Stimulated activated CD4-positive, alpha-beta T cell treated with anti-CD3 and anti-CD28 coated beads, Interleukin-2, amount 100 ng/mL, for 4 hours (primary cell): ENCODE measurements at places on chromosomes 6 and 20.

GRCh38 chr6:43842231-43842794 is 72.3 kb downstream of the VEGFA start:
- DNase-seq = no peak

GRCh38 chr6:108463784-108464183 is 96.9 kb upstream of the FOXO3 start:
- DNase-seq = no peak

DNA sequence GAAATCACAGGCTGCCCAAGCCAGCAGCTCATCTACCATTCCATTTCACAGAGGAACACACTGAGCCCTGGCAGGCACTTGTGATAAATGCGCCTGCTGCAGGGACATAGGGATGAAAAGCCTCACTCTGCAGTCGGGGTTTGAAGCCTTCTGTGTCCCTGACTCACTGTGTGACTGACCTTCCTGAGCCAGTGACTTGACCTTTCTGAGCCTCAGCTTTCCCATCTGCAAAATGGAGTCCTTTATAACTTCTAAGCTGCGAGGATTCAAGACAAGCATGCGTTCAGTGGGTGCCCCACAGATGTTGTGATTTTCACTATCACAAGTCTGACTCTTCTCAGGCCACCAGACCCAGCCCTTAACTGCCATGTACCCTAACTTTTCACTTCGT is 5.5 kb downstream of the TGM2 start:
- no peak for DNase-seq

GRCh38 chr20:43963872-43964791 is 49.5 kb downstream of the TOX2 start:
- DNase-seq = peak; percentile 26

- DNase-seq = peak; percentile 35
These were observed 52.8 kb downstream of the MRPL14 start for GRCh38 chr6:44074439-44074812.

DNA sequence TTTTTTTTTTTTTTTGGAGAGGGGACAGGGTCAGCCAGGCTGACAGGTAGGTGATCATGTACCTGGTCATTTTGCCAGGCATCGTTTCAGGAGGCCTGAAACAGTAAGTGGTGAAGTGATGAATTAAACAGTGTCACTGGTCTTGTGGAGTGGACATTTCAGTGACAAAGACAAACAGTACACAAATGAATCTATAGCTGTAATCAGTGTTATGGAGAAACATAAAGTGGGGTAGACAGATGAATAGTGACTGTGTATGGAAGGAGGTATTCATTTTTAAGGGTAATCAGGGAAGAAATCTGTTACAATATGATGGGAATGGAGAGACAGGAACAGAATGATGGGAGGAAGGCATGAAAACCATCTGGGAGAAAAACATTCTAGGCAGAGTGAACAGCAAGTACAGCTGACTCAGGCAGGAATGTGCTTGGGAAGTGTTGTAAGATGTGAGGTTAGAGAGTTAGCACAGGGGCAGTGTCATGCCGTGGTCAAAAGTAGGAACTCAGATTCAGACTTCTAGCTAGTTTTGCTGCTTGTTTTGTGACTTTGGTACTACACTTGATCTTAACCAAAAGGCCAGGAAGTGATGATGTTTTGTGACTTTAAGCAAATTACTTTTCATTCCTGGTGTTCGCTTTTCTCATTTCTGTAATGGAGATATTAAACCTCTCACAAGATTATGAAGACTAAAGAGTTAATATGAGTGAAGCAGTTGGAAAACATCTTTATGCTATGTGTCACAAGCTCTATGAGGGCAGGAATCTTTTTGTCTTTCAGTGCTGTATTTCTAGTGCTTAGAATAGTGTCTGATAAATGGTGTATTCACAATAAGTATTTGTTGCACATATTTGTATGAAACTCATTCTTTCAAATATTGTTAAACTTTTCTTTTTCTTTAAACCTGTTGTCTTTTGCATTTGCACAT is 43.4 kb downstream of the QKI start:
- DNase-seq = no peak

DNA sequence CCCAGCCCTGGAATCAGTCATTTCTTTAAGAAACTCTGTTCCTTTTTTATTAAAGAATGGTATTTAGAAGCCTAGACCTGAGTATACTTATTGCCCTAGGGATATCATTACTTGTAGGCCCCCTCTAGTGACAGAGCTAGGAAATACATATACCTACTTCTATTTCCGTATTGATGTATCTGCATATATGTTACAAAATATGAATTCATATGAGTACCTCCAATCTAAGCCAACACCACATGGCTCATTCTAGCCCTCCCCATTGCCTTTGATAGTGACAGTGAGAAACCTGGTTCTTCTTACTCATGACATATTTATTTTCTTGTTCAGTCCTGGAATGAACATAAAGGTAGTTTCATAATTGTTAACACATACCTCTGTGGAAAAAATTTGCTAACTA is 137.2 kb downstream of the FARS2 start:
- DNase-seq = no peak

DNA sequence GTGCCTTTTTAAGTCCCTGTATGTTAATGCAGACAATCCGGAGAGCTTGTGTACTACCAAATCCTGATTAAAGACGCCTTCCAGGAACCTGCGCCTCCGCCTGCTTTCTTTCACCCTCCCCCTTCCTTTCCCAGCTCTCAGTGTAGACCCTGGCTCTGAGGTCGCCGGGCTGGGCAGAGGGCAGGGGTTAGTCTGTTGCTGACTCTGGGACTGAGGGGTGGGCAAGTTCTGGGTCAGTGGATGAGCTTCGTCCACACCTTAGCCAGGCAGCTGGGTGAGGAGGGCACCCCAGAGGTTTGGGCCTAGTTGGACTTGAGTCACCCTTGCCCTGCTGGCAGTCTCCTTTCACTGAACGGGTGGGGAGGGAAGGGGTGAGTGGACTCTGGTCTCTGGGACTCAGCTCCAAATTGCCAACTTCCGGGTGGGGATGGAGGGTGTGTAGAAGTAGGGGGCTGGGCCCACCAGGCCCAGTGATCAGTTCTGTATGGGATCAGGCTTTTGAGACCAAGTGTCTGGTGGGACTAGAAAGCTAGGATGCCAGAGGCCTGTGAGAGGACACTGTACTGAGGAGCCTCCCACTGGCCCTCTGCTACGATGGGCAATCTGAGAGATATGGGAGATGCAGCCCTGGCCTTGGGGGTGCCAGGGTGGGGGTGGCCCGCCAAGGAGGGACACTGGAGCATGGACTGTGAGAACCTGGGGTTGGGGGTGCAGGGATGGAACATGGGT is 21.3 kb upstream of the SLC22A7 start:
- no peak for DNase-seq

DNA sequence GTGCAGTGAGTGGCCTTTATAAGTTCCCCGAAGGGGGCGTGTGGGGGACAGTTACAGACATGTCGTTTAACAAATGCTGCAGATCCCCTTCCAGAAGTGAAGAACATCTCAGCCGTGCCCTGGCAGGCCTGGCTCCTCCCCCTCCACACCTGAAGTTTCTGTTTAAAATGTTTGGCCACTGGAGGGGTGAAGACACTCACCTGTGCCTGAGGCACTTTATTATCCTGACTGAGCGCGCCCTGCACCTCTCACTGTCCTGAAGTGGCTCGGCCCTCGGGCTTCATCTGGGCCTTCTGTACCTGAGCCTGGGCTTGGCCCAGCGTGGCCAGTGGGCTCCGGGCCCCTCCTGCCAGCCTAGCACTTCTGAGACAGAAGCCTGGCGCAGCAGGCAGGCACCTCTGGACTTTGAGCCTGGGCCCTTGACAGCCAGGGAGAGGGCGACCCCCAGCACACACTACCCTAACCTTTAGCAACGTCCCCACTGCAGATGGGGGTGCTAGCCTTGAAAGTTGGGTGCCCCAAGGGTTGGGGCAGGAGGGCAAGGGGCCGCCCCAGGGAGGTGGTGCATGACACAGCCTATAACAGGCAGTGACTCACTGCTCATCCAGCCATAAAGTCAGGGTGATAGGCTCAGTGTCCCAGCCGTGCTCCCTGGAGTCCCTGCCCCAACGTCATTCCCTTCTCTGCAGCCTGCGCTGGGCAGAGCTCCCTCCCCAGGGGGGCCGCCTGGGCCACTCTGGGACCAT is 13.6 kb upstream of the GATA5 start:
- DNase-seq = no peak

- DNase-seq = no peak
These were observed 11.9 kb upstream of the C20orf144 start for GRCh38 chr20:33650111-33650752.

GRCh38 chr20:10536531-10536930 is 101.4 kb downstream of the SLX4IP start:
- no peak for DNase-seq

GRCh38 chr6:169937389-169938261 is 186.2 kb downstream of the ERMARD start:
- no peak for DNase-seq
